ENCODE measurements at places on chromosomes 1 and 21.

- DNase-seq: no peak
Measured at GRCh38 chr1:44032170-44032790, 1.0 kb upstream of the SLC6A9 start.

GRCh38 chr1:33429332-33429731 lies 1.6 kb downstream of the PHC2 start:
- DNase-seq: no peak

- DNase-seq: no peak
Measured at GRCh38 chr1:234840253-234840652, 230.3 kb upstream of the IRF2BP2 start.

DNA sequence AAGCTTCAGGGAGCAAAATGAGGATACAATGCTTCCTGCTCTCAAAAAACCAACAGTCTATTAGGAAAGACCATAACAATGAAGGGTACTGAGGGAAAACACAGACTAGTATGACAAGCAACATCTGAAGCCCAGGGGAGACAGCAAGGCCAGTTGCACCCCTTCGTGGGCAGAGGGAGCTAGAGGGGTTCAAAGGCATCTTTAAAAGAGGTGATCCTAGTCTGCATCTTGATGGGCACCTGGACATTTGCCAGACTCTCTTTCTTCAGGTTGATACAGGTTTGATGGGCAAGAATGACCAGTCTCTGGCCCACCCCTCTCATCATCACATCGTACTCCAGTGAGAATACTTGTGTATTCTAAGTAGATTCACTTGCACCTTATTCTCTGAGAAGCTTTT lies 177.7 kb downstream of the VAV3 start:
- peak; percentile 28 for DNase-seq

- DNase-seq: no peak
Measured at GRCh38 chr21:42225571-42226155, 6.7 kb downstream of the ABCG1 start.

GRCh38 chr1:19007491-19008441 lies 51.3 kb upstream of the IFFO2 start:
- DNase-seq: no peak

- no peak for DNase-seq
Measured at GRCh38 chr1:247465796-247466195, 7.9 kb upstream of the OR2B11 start.

- DNase-seq: no peak
Measured at GRCh38 chr1:185813401-185813979, 79.3 kb downstream of the HMCN1 start.

- no peak for DNase-seq
Measured at GRCh38 chr1:101137144-101138126, 99.4 kb upstream of the S1PR1 start.

- DNase-seq: no peak
Measured at GRCh38 chr21:44259082-44259705, 2.5 kb downstream of the DNMT3L start.

GRCh38 chr1:101924700-101925099 lies 72.0 kb downstream of the OLFM3 start:
- no peak for DNase-seq

- DNase-seq: no peak
Measured at GRCh38 chr1:43914576-43915525, 18.8 kb upstream of the ARTN start.

GRCh38 chr1:1259951-1260600 lies 13.6 kb upstream of the C1QTNF12 start:
- no peak for DNase-seq

DNA sequence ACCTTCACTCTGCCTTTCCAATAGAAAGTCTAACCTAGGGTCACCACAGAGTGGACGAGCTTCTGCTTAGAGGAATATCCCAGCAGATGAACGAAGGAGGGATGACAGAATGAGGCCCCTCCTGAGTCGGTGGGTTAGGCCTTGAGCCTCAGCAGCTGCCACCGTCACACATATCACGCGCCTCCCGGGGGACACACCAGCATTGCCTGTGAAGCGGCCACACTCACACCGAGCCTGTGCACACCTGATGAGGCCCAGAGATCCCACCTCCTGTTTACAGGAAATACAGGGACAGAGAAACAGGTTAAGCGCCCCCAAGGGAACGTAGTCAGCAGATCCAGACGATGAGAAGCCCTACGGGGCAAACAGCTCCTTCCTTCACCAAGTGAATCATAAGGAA lies 25.1 kb upstream of the LRRC47 start:
- no peak for DNase-seq

DNA sequence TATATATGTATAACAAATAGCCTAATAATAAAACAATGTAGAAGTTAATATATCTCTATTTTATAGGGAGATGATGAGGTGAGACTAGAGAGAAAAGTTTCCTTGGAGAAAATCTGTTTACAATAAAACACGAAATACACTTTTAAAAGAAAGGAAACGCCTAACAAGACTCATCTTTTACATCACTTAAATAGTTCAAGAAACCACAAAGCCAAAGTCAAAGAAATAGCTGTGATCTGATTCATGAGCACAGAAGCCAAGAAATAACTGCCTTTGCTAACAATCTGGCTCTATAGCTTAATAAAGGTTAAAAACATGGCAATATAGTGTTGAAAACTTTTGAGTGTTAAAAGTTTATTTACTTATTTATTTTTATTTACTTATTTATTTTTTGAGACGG lies 61.5 kb downstream of the TOR3A start:
- no peak for DNase-seq

- DNase-seq: peak; percentile 43
Measured at GRCh38 chr1:174021591-174022079, 522 bp downstream of the RC3H1 start.

- no peak for DNase-seq
Measured at GRCh38 chr1:7644961-7645750, 125.9 kb upstream of the VAMP3 start.

Measured in activated naive CD8-positive, alpha-beta T cell treated with anti-CD3 and anti-CD28 coated beads, Interleukin-2, amount 50 U/mL, for 24 hours (primary cell).